Stimulated activated CD4-positive, alpha-beta T cell treated with anti-CD3 and anti-CD28 coated beads, Interleukin-2, amount 100 ng/mL, for 4 hours (primary cell): ENCODE measurements at places on chromosomes 11 and 22.

GRCh38 chr11:46966773-46967172, 30.2 kb downstream of the CSTPP1 start:
- DNase-seq, result no peak

- DNase-seq, result no peak
Observed at GRCh38 chr11:2383852-2384804, 7.0 kb downstream of the CD81 start.

DNA sequence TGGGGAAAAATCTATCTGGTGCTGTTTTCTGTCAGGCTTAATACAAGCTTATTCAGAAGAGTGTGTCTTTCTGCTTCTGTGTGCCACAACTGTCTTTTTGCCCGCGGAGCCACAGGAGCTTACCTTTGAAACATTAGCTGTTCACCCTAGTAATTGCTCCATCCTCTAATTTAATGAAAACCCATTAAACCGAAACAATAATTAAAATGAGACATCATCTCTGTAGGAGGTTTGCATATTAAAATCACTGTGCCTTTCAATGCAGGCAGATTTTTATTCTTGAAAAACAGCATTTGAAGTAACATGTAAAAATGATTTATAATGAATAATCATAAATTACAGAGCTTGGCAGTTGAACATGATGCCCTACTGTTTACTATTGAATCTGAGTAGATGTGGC, 102.3 kb downstream of the NELL1 start:
- DNase-seq, result no peak

DNA sequence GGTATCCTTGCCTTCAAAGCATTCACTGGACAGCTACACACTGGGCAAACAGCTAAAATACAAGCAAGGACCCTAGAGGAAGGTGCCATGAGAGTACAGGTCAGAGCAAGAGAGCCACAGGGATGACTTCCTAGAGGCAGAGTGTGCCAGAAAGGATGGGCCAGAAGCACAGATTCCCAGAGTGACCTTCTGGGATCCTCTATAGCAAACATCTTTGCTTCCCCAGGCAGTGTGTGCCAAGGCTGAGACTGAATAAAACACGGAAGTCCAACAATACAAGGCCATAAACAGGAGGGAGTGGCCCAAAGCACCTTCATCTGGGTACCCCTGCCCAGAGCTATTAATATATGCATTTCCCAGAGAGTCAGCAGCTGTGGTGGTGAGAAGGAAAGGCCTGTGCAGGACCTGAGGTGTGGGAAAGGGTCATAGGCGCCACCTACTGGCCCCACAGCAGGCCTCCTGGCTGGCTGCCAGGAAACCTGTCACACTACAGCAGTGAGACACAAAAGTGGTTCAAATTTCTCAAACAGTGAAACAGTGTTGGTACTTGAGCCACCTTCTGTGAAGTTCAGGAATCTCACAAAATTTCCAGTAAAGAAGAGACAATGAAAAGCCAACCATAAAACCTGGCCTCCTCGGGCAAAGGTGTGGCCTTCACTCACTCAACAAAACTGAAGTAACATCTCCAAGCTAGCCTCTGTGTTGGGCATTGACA, 20.3 kb downstream of the CLPB start:
- DNase-seq, result peak; percentile 51

GRCh38 chr11:61152816-61153592, 8.2 kb downstream of the VPS37C start:
- no peak for DNase-seq

DNA sequence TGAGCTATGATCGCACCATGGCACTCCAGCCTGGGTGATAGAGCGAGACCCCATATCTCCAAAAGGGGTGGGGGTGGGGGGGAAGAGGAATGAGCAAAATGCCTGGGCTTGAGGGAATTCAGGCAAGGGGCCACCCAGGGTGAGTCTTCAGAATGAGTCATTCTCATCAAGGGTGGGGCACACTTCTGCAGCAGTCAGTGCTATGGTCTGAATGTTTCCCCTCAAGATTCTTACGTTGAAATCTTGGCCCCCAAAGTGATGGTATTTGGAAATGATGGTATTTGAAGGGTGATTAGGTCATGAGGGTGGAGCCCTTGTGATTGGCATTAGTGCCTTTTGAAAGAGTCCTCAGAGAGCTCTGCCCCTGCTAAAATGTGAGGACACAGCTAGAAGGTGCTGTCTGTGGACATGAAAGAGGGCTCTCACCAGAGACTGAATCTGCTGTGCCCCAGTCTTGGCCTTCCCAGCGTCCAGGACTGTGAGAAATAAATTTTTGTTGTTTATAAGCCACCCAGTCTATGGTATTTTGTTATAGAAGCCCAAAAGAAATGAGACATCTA, 86.4 kb upstream of the THY1 start:
- no peak for DNase-seq

DNA sequence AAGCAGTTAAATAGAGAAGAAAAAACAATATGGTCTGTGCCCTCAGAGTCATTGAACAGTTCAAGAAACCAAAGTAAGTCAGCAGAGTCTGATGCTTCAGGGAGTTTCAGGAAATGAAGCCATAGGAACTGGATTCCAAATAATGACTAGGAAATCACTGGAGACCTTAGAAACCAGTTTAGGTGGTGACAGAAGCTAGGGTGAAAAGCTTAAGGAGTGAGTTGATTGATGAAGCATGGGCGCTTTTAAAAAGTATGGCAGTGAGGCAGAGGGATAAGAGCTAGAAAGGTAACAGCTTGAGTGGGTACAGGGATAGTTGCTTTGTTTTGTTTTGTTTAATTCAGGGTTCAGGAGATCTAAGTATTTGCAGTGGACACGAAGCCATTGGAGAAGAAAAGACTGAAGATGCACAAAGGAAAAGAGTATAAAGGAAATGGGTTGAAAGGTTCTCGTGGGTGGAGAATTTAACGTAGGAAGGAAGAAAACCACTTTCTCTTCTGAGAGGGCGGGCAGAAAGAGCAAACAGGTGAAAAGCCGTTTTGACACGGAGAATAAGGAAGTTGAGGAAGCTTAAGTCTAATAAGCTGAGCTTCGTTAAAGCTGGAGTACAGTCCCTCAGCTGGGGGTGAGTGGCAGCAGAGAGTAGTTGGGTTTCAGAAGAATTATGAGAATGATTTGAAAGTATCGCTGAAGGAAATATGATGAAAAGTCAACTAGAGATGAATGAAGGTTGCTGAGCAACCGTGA, 14.8 kb downstream of the SGSM3 start:
- DNase-seq, result peak; percentile 19

DNA sequence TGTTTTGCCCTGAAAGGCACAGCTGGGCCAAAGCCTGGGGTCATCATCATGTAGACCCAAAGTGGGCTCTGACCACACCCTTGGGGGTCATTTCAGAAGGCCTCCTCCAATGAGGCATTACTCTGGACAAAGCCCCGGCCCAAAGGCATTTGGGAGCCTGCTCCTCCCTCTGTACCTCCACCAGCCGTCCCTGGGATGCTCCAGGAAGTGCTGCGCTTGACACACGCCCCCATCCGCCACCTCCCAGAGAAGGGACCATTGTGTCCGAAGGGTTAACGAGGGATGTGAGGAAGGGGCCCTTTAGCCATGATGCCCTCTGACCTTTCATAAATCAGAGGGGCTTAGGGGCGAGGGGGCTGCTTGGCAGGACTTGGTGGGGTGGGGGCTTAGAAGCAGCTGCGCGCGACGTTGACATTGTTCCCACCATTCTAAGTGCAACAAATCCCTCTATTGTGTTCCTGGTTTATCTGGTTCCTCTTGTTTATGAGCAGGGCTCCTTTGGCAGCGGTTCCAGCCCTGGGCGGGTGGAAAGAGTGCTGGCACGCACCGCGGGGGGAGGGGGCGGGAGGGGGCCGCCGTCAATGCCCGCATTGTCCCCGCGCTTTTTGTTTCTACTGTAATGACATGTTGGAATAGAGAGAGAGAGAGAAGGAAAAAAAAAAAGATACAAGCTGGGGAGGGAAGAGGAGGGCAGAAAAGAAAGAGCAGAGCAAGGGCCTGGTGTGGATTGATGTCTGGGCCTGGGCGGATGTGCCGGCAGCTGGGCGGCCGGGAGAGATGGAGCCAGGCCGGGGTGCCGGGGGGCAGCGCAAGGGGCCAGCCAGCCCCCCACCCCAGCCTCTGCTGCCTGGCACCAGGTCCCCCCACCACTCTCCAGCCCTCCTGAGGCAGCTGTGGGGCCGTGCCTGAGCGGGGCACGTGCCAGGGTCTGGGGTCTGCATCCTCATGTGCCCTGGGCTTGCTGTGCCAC, 32.1 kb upstream of the SOX10 start:
- no peak for DNase-seq

DNA sequence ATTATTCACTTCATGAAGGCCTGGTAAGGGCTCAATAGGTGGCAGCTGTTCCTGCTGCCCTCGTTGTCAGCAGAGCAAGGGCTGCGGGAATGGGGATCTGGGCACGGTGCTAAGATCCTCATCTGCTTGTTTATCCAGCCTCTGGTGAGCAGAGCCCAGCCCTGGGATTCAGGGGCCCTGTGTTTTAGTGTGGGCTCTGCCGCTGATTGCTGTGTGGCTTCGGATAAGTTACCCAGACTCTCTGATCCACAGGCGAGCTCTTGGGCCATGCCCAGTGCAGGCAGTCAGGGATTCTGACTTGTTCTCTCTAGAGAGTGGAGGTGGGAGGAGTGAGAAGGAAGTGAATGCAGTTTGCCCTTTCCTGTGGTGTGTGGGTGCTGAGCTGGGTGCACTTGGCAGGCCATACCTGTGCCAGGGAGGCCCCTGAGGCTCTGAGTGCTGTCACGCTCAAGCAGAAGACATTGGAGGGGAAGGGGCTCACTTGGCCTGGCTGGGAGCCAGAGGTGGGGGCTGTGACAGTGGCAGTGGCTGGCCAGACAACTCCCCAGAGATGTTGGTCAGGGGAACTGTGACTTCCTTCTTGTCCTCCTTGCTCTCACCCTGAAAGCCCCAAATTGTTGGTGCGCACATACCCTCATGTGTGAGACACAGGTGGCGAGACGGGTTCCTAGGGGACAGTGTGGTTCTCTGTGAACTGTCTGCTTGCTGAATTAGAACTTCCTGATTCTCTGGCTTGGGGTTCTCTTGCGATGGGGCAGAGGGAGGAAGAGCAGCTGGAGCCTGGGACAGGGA, 43.7 kb downstream of the CD82 start:
- DNase-seq, result peak; percentile 23

DNA sequence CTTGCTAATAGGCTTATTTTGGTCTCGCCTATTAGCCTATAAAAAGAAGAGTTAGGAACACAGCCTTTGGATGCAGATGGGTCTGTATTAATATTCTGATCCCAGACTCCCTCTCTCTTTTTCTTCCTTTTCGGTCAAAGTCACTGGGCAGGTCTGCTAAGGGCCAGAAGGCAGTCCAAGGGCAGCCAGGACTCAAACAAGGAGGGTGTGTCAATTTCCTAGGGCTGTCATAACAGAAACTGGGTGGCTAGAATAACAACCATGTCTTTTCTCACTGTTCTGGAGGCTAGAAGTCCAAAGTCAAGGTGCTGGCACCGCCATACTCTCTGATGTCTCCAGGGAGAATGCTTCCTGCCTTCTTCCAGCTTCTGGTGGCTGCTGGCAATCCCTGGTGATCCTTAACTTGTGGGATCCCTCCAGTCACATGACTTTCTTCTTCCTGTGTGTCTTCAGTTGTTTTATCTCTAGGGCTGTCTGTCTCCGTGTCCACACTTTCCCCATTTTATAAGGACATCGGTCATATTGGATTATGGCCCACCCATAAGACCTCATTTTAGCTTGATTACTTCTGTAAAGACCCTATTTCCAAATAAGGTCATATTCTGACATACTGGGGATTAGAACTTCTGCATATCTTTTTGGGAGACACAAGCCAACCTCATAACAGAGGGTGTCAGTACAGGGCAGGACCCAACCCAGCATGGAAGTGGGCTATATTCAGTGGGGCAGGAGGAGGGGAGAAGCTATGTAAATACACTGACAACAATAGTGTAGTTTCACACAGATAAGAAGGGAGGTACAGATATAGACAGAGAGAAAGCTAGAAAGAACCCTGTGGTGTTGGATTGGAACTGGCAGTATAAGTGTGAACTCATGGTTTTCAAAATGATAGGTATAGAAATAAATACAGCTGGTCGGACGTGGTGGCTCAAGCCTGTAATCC, 5.9 kb upstream of the CSF2RB start:
- DNase-seq, result no peak

GRCh38 chr22:22866381-22867111, 21.1 kb upstream of the IGLL5 start:
- DNase-seq, result no peak

DNA sequence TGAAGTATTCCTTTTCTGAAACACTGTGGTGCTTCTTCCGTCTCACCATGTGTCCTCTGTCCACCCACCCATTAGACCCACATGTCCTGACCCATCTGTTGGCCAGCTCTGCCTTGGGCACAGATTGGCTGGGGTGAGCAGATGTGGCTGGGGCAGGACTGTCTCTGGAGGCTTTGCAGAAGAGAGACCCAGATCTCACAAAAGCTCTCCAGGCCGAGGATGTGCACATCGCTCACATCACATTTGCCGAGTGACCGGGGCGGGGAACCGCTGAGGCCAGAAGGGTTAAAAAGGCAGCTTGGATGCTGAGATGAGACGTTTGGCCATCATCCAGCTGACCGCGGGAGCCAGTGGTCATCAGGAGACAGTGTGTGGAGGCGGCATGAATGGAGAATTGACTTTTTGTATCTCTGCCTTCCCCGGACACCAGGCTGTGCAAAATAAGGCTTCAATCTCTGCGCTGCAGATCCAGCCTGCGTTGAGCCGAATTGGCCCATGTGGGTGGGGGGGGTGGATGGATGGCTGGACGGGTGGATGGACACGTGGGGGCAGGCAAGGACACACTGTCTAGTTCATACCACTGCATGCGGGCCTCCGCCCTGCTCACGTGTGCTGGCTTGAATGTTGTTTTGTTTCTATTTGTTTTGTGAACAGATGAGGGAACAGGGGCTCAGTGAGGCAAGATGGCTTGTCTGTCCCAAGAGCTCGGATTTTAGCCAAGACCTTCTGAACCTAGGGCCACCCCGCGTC, 6.1 kb downstream of the IFITM10 start:
- DNase-seq, result no peak

DNA sequence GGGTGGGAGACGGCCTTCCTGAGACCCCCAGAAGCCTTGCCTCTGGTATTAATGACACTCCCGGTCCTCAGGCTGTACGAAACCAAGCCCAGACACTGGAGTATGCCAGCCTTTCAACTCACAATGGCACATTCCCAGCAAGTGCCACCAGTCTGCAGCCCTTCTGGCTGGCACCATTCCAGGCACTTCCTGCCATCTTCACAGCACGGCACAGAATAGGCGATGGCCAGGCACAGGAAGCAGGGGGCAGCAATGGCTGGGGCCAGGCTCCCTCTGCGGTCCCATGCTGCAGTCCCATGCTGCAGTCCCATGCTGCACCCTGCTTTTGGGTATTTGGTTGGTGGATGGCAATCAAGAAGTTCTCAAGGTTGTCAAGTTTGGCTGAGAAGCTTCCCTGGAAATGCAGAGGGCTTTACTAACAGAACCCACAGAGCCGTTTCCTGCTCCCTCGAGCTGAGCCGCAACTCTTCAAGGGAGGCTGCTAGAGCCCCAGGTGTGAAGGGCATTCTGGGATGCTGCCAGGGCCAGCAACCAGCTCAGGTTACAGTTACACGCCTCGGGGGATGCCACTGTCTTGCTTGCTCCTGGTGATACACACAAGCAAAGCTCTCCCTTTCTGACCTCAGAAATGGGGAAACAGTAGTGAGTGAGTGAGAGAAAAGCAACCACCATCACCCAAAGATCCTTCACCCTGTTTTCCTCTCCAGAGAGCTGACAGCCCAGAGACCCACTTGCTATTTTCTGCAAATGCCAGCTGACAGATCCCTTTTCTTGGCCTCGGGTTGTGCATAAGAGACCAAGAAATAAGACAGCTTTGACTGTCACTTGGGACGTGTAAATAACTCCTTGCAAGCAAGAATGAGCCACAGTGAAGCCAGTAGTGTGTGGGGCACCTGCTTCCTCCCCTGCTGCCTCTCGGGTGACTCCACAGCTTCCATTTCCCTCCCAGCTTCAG, 23.9 kb downstream of the LRFN4 start:
- DNase-seq, result no peak

- no peak for DNase-seq
Observed at GRCh38 chr11:18703001-18703763, 4.6 kb downstream of the TMEM86A start.
